Stimulated activated CD4-positive, alpha-beta T cell treated with anti-CD3 and anti-CD28 coated beads, Interleukin-4, amount 100 ng/mL, for 4 hours (primary cell): ENCODE measurements at places on chromosomes 7 and 10.
A peak's percentile ranks its signal among the peaks of the same experiment; 100 is the strongest.

DNA sequence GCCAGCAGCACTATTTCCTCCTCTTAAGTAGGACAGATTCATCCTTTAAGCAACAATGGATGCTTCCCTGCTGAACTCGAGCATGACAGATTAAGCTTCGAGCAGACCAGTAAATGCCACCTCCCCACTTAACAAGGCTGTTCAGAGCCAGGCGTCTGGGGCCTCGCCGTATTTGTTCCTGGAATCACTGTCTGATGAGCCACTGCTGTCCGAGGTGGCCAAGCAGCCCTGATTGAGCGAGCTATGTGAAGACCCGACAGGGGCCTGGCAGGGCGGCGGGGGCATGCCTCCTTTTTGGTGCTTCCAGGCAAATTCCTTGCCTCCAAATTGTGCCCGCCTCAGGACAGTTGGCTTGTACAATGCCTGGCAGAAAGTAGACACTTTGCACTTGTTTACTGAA is 862.6 kb downstream of the NRG3 start:
- no peak for DNase-seq

DNA sequence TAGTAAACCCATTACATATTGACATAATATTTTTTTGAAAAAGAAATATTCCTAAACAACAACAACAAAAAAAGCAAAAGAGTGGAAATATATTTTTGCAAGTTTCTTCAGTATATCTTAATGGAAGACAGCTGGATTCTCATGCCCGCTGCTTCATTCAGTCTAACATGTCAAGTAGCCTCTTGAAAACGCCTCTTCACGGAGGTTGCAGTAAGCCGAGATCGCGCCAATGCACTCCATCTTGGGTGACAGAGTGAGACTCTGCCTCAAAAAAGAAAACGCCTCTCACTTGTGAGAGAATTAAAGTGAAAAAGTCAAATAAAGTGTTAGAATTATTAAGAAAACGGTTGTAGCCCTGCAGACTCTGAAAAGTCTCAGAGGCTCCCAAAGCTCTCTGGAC is 1.3 kb downstream of the CUTC start:
- no peak for DNase-seq

DNA sequence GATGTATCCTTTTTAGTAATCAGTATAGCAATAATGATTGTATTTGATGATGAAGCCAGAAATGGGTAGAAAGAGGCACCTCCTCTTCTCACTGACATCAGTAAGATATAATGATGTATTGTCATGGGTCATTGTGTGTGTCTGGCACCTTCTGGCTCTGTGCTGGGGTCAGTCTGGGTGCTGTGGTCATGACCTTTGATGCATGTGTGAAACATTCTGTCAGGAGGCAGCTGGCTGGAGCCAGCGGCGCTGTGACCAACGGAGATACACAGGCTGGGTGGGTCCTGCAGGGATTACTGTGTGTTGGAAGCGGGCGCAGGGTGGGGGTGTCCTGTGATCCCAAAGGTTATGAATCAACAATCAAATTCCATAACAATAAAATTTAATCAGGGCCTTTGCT is 35.2 kb downstream of the EEPD1 start:
- no peak for DNase-seq

GRCh38 chr7:6395898-6396595 is 51.7 kb downstream of the DAGLB start:
- no peak for DNase-seq

GRCh38 chr7:106049139-106049752 is 62.9 kb downstream of the SYPL1 start:
- DNase-seq, result no peak

DNA sequence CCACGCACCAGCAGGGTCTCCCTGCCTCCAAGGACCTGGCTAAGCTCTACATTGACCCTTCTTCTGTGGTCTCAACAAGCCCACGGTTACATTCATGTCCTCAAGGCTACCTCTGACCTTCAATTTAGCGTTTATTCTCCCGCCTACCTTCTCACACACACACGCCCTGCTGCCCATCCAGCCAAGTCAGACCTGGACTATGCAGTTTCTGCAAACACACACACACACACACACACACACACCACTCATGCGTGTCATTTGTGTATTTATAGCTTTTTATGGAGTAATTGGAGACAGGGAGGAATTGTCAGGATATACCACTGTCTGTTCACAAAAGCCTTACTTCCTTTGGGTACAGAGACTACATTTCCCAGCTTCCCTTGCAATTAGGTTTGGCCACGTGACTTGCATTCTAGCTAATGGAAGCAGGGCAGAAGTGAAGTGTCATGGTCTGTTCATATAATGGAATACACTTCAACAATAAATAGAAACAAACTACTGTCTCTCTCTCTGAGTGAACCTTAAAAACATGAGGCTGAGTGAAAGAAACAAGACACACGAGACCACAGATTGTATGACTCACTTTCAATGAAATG is 53.8 kb upstream of the CPXM2 start:
- no peak for DNase-seq

DNA sequence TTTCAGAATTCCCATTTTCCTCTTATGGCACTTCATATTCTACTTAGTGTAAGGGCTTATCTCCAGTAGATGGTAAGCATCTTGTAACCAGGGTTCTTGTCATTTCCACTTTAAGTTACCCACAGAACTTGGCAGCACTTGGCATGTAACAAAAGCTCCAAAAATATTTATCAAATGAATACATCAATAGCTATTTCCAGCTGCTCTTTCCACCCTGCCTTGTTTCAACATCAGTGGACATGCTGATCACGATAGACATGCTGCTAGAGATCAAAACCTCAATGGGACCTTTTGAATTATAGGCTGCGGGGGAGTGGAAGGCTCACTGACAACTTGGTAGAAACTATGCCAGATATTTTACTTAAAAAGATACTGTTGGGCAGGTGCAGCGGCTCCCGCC is 32.9 kb downstream of the HOXA1 start:
- no peak for DNase-seq

DNA sequence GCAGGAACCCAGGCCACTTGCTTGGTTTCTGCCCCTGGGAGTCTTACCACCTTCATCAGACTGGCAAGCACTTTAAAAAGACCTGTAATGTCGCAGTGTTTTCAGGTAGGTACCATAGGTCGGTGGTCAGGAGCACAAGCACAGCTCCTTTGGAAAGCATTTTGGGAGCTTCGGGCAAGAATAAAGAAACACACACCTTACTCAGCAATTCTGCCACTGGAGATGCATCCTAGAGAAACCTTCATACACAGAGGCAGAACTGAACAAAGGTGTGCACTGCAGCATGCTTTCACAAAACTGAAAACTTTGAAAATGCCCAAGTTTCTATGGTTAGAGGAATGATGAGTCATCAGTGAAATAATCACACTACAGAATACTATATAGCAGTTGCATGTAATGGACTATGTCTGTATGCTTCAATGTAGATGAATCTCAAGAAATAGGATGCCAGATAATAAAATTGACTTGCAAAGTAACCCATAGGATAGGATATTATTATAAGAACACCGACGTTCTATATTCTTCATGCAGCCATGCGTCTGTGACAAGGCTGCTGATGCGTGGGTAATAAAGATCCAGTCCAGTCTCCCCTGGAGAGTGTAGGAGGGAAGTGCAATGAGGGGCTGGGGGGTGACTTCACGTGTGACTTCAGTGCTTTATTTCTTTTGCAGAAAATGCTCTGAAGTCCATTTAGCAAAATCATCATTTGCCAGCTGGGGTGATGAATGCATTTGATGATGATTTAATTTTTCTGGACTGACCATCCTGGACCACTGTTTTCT is 309.5 kb downstream of the WDR37 start:
- DNase-seq, result no peak

DNA sequence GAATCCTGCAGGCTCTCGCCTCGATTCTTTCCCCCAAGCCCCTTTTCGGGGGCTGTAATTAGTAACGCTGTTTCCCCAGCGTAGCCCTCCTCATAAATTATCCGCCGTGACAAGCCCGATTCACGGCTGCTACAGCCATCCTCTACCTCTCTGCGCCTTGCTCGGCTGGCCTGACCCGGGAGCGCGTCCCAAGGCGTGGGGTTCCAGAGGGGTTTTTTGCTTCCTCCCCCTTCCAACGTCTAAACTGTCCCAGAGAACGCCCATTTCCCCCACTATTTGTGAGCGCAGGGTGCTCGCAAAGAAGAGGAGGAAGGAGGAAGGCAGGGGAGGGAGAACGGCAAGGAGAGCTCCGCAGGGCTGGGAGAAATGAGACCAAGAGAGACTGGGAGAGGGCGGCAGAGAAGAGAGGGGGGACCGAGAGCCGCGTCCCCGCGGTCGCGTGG is 880 bp downstream of the HOXA5 start:
- DNase-seq, result no peak

DNA sequence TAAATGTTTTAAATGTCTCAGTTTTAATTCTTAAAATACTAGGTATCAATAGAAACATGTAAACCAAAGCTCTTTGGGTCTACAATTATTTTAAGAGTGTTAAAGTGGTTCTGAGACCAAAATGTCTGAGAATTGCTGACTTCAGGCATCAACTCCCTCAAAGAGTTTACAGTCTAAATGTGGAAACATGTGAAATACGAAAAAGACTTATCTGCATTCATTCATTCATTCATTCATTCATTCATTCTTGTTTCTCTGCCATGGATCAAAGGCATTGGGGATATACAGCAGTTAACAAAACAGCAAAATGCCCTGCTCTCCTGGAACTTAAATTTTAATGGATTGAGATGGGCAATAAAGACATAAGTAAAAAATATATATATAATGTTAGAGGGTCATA is 69.8 kb downstream of the BLNK start:
- DNase-seq, result no peak

GRCh38 chr10:89042562-89042961 is 52.0 kb downstream of the FAS start:
- no peak for DNase-seq

DNA sequence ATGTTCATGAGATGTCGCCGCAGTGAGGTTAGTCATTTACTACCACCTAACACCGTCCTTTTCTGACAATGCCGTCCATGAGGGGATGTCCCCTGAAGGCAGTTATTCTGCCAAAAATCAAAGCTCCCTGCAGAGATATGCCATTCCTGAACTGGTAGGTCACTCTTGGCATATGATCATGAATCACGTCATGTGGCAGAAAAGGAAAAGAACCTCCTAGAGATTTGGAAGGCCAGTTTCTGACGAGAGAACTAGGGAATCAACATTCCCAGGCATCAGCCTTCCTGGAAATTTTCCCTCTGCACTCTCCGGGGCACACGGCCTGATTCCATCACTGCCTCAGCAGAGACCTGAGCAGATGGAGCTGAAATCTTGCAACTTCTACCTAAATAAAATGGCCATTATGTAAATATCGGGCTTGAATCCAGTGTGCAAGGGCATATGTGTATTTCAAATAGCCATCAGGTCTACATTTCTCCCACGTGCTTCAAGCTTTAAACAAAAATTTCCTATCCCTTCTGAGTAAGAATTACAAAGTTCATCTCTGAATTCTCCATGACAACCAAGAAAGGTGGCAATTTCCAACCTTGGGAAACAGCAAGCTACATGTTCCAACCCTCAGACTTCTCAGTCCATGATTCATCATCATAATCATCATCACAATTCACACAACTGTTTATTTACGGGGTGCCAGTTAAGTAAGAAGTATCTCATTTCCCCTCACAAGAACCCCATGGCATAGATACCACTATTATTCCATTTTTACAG is 46.5 kb downstream of the AMPH start:
- DNase-seq, result no peak

GRCh38 chr10:73110345-73110849 is at the start of gene NUDT13:
Gene NUDT13 (plus strand): TSS chr10:73110455. CDS start chr10:73114366, 3,911 bp downstream.
- peak; percentile 15 for DNase-seq

- peak; percentile 53 for DNase-seq
These were observed 8.1 kb downstream of the TASOR2 start for GRCh38 chr10:5692461-5693358.

DNA sequence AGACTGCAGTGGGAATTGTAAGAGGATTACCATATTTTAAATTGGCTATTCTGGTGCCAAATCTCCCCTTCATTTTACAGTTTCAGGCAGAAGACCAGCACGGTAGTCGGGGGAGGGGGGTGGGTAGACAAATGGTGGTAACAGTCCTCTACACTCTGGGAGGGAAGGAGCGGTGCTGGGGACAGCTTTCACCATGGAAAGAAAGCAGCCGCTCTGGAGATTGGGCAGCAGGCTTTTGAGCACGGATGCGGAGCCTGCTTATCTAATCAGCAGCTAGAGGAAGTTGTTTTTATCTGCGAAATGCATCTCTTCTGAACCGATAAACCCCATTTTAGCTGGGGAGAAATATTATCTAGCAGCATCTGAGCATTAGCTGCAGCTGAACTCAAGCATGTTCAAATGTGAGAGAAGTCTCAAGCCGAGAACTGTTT is 28.7 kb downstream of the IKZF1 start:
- peak; percentile 32 for DNase-seq

DNA sequence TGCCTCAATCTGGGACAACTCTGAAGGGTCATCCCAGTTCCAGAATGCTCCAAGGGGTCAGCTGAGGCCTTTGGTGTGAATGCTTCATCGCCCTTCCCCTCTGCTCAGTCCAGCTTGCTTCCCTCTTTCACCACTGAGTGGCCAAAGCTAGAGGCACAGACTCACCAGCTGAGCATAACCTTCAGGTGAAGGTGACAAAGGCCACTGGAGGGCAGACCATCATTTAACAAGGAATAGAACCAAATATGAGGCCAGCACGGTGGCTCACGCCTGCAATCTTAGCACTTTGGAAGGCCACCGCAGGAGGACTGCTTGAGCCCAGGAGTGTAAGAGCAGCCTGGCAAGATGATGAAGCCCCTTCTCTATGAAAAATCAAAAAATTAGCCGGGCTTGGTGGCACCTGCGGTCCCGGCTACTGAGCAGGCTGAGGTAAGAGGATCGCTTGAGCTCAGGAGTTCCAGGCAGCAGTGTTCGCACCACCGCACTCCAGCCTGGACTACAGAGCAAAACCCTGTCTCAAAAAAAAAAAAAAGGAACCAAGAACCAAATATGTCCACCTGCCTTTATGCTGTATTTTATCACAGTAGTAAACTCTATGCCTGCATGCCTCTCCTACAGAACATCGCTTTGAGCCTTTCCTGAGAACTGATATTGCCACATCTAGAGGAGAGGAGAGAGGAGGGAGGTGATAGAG is 13.4 kb downstream of the PRKAG2 start:
- no peak for DNase-seq

DNA sequence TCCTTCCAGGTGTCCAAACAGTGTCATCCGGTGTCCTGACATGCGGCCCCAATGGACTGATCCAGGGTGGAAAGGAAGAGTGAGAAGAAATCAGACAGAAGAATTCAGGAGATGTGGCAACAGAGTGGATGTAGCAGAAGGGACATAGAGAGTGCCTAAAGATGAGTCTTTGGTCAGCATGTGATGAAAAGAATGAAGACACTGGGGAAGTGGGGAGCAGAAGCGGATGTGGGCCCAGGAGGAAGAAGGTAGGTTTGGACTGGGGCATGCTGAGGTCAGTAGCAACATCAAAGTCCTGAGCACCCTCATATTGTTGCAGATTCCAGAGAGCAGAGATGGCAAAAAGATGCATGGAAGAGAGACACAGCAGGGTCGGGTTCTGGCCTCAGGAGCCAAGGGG is 71.8 kb upstream of the STEAP1B start:
- DNase-seq, result no peak

GRCh38 chr10:80589726-80590373 is 52.1 kb downstream of the SH2D4B start:
- no peak for DNase-seq

DNA sequence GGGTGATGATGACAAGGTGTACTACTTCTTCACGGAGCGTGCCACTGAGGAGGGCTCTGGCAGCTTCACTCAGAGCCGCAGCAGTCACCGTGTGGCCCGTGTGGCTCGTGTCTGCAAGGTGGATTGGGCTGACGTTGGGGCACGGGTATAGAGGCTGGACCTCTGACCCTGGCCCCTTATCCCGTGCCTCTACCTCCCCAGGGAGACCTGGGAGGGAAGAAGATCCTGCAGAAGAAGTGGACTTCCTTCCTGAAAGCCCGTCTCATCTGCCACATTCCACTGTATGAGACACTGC is 8.4 kb downstream of the MRPL43 start:
- no peak for DNase-seq

GRCh38 chr7:129493555-129493954 is 8.8 kb upstream of the SMKR1 start:
- no peak for DNase-seq
